ENCODE measurements at places on chromosomes 4 and X.

- no peak for DNase-seq
Measured at GRCh38 chr4:6658597-6659075, 18.2 kb downstream of the MRFAP1 start.

- no peak for DNase-seq
Measured at GRCh38 chr4:7799736-7800135, 139.9 kb downstream of the AFAP1 start.

DNA sequence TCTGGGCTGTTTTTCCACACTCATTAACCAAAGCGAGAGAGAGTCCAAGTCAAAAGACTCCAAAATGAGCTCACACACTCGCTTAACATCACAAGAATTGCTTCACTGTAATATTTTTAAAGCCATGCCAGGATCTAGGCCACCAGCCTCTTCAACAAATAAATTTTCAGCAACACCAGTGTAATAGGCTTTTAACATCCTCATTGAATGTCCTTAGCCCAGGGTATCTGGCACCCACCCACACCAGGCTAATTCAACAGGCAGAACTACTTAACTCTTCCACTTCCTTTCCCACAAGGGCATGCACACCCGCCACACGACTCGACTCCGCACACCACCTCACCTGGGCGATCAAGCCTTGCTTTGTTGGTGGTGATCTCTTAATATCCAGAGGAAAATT, 34.2 kb downstream of the FAT1 start:
- DNase-seq, result no peak

DNA sequence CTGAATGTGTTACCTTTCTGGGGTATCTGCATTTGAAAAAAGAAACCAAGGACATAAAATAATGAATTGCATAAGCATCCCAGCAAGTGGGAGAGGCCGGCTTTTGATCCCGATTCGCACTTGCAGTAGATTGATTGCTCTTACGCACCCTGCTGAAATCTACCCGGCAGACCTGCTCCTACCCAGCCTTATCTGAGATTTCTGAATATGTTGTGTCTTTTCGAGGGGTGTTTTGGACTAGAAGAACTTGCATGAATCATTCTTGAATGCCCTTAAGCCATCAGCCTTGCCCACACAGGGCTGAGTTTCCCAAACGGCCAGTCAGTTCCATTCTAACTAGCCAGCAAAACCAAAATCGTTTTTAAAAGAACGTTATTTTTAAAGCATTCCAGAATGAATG, 174.4 kb upstream of the BCOR start:
- no peak for DNase-seq

- no peak for DNase-seq
Measured at GRCh38 chrX:87338510-87338909, 179.1 kb upstream of the KLHL4 start.

- DNase-seq, result no peak
Measured at GRCh38 chr4:147788791-147789190, 56.9 kb downstream of the ARHGAP10 start.

DNA sequence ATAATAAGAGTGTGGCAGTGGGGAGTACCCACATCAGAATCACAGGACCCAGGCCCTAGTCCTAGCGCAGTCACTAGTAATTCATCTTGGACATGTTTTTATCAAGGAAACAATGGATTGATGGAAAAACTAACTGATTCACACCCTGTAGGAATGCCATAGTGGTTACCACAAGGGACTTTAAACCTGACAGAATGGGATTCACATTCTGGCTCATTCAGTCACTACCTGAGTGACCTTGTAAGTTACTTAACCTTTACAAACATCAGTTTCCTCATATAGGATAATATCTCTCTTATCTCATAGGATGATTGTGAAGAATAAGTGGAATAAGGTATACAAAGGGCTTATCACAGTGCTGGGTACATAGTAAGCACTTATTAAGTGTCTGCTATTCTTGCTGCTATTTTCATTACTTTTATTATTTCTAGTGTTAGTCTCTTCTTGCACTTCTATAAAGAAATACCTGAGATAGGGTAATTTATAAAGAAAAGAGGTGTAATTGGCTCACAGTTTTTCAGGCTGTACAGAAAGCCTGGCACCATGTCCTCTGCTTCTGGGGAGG, 247.5 kb upstream of the KLF3 start:
- DNase-seq, result no peak

GRCh38 chr4:182518421-182518820, 275.2 kb downstream of the TENM3 start:
- no peak for DNase-seq

DNA sequence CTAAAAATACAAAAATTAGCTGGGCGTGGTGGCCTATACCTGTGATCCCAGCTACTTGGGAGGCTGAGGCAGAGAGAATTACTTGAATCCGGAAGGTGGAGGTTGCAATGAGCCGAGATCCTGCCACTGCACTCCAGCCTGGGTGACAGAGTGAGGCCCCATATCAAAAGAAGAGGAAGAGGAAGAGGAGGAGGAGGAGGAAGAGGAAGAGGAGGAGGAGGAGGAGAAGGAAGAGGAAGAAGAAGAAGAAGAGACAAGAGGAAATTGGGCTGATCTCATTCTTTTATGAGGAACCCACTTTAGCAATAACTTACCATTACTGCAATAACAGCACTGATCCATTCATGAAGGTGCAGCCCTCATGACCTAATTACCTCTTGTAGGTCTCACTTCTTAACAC, 138.9 kb upstream of the GIMD1 start:
- no peak for DNase-seq

- no peak for DNase-seq
Measured at GRCh38 chr4:157776930-157777528, 395.8 kb downstream of the GASK1B start.

GRCh38 chrX:153538424-153538823, 21.0 kb downstream of the ATP2B3 start:
- no peak for DNase-seq

DNA sequence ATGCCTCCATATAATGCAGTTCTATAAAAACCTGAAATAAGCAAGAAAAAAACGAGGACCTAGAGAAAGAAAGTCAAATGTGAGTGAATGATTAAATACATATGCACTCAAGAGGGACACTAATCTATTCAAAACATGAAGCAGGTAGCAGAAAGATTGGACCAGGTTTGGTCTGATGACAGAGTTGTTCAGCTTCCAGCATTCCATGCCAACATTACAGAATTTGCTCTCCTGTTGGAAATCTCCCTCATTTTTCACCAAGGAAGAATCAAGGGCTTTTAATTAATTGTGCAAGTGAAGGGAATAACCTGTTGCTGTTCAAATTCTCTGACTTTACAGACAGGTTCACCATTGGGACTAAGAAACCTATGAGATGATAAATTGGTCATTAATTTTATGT, 379.0 kb upstream of the RASGEF1B start:
- no peak for DNase-seq

DNA sequence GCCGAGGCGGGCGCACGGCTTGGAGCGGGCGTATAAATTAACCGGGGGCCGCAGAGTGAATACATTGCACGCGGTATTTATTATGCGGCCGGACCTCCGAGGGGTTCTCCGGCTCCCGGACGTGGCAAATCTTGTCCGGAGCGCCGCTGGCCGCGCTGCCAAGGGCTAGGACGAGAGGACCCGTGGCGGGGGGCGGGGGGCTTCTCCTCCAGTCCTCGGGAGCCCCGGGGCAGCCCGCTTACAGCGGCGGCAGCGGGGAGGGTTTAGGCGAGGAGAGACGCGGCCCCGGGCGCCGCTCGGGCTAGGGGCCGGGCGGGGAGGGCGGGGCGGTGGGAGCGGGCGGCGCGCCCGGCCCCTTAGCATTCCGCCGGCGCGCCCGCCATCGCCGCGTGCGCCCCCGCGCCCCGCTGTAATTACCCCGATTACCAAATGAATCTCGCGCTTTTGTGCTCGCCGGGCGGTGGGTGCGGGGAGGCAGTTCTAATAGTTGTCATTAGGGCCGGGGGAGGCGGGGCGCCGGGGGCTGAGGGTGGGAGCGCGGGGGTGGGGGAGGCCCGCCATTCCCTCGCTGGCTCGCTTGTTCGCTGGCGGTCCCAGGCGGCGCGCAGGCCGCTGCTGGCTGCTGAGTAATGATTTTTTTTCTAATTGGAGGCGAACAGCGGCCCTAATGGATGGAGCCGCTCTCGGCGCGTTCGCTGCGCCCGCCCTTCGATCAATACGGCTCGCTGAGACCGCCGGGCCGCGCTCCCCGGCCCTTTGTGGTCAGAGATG, 276.6 kb downstream of the BCOR start:
- peak; percentile 38 for DNase-seq

DNA sequence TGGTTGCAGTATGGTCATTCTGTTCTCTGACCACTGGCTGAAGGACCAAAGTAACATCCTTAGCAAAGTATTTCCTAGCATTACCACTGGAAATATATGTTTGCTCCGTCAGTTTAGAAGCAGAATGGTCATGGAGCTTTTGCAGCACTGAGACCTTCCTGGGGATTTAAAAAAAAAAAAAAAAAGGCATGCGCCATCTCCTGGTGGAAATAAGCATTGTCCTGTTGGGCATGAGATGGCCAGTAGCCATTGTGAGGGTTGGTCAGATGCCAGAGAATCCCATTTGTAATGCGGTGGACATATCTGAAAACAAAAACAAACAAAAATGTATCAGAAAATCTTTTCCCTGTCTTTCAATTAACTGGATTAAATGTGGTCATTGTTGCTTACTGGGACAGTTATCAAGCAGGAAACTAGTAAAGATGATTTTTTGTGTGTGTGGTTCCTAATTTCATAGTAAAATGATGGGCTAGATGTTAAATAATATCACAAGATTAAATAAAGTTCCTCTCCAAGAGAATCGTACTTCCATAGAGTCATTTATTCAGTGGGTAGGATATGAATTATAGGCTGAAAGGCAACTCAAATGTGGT, 139.6 kb downstream of the SOWAHB start:
- DNase-seq, result no peak
